ENCODE measurements at places on chromosomes 12 and 14. TPM values are rescaled to one million over a fixed set of nuclear protein-coding genes. Genes with fewer than 3 reads are reported as not detected.

Gene CHFR
- total RNA-seq: 90.7 TPM

DNA sequence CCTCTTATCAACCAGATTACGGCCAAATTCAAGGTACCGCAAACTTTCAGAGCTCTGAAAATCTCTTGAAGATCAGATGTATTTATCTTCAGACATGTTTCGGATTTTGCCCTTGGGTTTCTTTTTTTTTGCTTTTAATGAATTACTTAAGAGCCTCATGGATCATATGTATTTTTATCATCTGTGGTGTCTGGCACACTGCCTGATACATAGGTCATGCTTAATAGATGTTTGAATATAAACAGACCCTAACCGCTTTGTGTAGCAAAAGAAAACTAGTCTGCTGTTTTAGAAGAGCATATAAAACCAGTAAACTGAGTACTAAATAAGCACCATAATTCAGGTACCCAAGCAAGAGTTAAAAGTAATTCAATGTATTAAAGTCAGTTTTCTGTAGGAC is 20.1 kb upstream of the TBK1 start:
- no peaks in the 10 kb centered on the region for H3K4me1 ChIP-seq
- H3K36me3 ChIP-seq: no peaks in the 10 kb centered on the region
- no peak for DNase-seq
- no peaks in the 10 kb centered on the region for H3K27me3 ChIP-seq

DNA sequence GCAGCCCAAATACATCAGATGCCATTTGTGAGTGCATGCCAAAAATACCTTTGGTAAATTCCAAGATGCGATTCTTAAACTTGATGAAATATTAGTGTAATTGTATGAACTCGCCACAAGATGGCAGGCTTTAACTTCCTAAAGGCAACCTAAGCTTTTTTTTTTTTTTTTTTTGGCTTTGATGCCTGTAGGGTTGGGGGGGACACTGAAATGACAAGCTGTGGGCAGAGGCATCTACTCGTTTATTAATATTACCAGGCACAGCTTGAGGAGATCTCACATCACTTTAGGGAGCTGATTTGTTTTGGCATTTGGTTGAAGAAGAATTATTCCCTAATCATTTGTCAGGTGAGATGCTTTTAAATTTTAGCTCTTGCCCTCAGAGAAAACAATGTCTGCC is 126.7 kb upstream of the CCDC196 start:
- H3K4me3 ChIP-seq: no peak overlapping the region
- peaks cover under 1% of the 10 kb centered on the region for H3K36me3 ChIP-seq
- no peak for DNase-seq
- H3K27ac ChIP-seq: no peak overlapping the region
- peaks cover 14% of the 10 kb centered on the region for H3K4me1 ChIP-seq

GRCh38 chr14:30681752-30682355 is 59.7 kb downstream of the SCFD1 start:
- no peak overlapping the region for H3K27ac ChIP-seq
- no peaks in the 10 kb centered on the region for H3K4me1 ChIP-seq
- DNase-seq: no peak
- H3K4me3 ChIP-seq: no peak overlapping the region

- peaks cover 5% of the 10 kb centered on the region for H3K36me3 ChIP-seq
- H3K4me1 ChIP-seq: no peaks in the 10 kb centered on the region
- no peak overlapping the region for H3K4me3 ChIP-seq
- H3K27ac ChIP-seq: no peak overlapping the region
- H3K27me3 ChIP-seq: no peaks in the 10 kb centered on the region
- no peak for DNase-seq
Measured at GRCh38 chr14:92649934-92650545, 98.4 kb downstream of the LGMN start.

GRCh38 chr14:104757238-104757585 is 4.3 kb downstream of the SIVA1 start:
- H3K36me3 ChIP-seq: no peaks in the 10 kb centered on the region
- peaks cover 7% of the 10 kb centered on the region for H3K4me1 ChIP-seq
- H3K4me3 ChIP-seq: no peak overlapping the region
- no peak for DNase-seq
- peaks cover 17% of the 10 kb centered on the region for H3K27me3 ChIP-seq

Gene NDUFB1
- total RNA-seq: 85.2 TPM

- H3K4me3 ChIP-seq: peak overlapping the region; percentile 36
- no peak for DNase-seq
- H3K36me3 ChIP-seq: no peaks in the 10 kb centered on the region
- H3K4me1 ChIP-seq: peaks cover 43% of the 10 kb centered on the region
- H3K27ac ChIP-seq: peak overlapping the region; percentile 18
Measured at GRCh38 chr12:6759741-6760140, 6.4 kb upstream of the PTMS start.

Gene KLHL33
- total RNA-seq: 0.15 TPM

Gene CISTR
- total RNA-seq: not detected

- peaks cover 2% of the 10 kb centered on the region for H3K27me3 ChIP-seq
- H3K36me3 ChIP-seq: no peaks in the 10 kb centered on the region
- H3K4me1 ChIP-seq: peaks cover 8% of the 10 kb centered on the region
- H3K4me3 ChIP-seq: no peak overlapping the region
Measured at GRCh38 chr12:115867854-115868253, 409.6 kb downstream of the MED13L start.

Gene PPP1CC
- total RNA-seq: 137 TPM

- no peak overlapping the region for H3K4me3 ChIP-seq
- peaks cover 7% of the 10 kb centered on the region for H3K27me3 ChIP-seq
- DNase-seq: no peak
- peaks cover 4% of the 10 kb centered on the region for H3K36me3 ChIP-seq
Measured at GRCh38 chr12:53483979-53484377, 15.3 kb downstream of the MAP3K12 start.

GRCh38 chr14:103292426-103293374 is 41.3 kb upstream of the EIF5 start:
- H3K27me3 ChIP-seq: peaks cover 10% of the 10 kb centered on the region
- H3K4me1 ChIP-seq: peaks cover 15% of the 10 kb centered on the region
- H3K4me3 ChIP-seq: no peak overlapping the region
- DNase-seq: peak; percentile 93

Gene KRT82
- not detected for total RNA-seq

DNA sequence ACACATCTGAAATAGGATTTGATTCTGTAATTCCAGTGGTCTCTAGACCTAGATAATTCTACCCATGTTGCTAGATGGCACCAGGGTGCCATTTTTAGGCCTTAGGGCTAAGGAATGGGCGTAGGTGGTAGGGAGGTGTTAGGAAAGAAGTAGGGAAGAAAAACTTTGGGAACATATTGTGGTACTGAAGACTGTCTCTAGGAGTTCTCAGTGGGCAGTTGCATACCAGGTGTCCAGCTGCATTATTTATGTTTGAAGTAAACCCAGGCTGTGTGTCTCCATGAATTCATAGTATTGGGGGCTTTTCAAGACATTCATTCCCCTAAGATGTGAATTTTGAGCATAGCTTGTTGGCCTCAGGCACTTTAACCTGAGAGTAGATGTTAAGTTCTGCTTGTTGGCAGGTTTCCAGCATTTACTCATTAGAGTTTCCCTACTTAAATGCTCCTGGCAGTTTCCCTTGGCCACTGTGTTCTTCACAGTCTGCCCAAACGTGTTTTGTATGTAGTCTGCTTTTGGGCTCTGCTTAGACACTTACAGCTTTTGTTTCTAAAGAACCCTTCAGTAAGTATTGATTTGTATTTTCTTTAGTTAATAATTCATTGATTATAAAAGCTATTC is 31.5 kb upstream of the CCT2 start:
- H3K27me3 ChIP-seq: no peaks in the 10 kb centered on the region
- DNase-seq: no peak
- peaks cover 3% of the 10 kb centered on the region for H3K4me1 ChIP-seq
- no peaks in the 10 kb centered on the region for H3K36me3 ChIP-seq
- no peak overlapping the region for H3K27ac ChIP-seq

DNA sequence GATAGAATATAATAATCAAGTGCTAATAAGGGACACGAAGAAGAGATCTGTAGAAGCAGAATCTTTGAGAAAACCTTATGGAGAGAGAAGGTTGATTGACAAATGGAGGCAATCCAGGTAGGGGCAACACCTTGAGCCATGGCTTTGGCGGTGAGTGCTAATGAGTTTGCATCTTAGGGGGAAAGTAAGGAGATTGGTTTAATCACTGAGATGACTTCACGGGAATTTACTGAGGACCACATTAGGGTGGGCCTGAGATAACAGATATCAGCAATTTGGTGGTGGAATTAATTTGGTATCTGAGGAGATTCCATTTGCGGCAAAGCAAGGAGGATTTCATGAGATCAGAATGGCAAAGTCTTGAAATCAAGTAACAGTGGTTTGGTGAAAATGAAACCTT is 1.8 kb upstream of the LARP4 start:
- peaks cover 3% of the 10 kb centered on the region for H3K27me3 ChIP-seq
- H3K36me3 ChIP-seq: no peaks in the 10 kb centered on the region
- H3K27ac ChIP-seq: no peak overlapping the region
- peaks cover 9% of the 10 kb centered on the region for H3K4me1 ChIP-seq
